Panc1 (cell line): ENCODE measurements at places on chromosomes 3 and 15. TPM values are rescaled to one million over a fixed set of nuclear protein-coding genes. Genes with fewer than 3 reads are reported as not detected.

Gene CD200R1
- 0.05 TPM for total RNA-seq

Gene FBXO40
- total RNA-seq = not detected

DNA sequence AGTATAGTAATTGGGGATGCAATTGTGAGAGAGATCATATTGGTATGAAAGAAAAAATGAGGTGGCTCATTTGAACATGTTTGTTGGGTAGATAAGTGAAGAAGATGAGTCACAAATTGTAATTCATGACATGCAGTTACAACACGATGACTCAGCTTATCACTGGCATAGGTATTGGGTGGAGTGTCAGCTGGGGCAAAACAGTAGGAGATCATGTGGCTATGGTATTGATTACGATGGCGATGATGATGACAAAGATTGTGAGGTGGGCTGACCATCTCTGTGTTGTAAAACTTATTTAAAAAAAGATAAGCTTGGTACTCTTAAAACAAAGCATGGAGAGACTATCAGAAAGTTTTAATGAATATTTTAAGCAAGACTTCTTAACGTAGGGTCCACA, 11.6 kb upstream of the DPH6 start:
- DNase-seq = peak; percentile 36
- no peaks in the 10 kb centered on the region for H3K4me1 ChIP-seq
- H3K27me3 ChIP-seq = no peaks in the 10 kb centered on the region
- H3K4me3 ChIP-seq = no peak overlapping the region

DNA sequence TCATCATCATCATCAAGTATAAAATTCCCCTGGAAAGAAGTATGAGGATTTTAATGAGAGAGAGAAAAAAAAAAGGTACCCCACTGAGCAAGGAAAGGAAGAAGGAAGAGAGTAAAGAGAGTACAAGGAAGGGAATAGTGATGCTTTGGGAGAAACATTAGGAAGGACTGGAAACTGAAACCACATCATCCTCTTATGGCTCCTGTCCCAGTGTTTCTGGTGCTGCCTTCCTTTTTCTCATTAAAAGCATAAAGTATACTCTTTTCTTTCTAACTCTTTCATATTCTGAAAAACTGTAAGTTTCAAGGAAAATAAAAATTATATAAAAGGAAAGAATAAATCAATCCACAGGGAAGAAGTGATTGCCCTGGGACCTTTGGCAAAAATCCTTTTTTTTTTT, 616.4 kb upstream of the CBLB start:
- H3K27me3 ChIP-seq = no peaks in the 10 kb centered on the region
- no peak overlapping the region for H3K27ac ChIP-seq
- no peak for DNase-seq
- H3K4me1 ChIP-seq = no peaks in the 10 kb centered on the region
- no peak overlapping the region for H3K4me3 ChIP-seq
- H3K36me3 ChIP-seq = no peaks in the 10 kb centered on the region; the same call in 1 of the 2 replicates

GRCh38 chr15:28153492-28154119, 54.5 kb upstream of the OCA2 start:
- H3K27me3 ChIP-seq = no peaks in the 10 kb centered on the region
- H3K4me1 ChIP-seq = no peaks in the 10 kb centered on the region
- H3K36me3 ChIP-seq = no peaks in the 10 kb centered on the region
- no peak for DNase-seq

GRCh38 chr3:16364323-16364722, 99.3 kb downstream of the OXNAD1 start:
- DNase-seq = no peak
- H3K36me3 ChIP-seq = no peaks in the 10 kb centered on the region
- no peaks in the 10 kb centered on the region for H3K4me1 ChIP-seq
- H3K4me3 ChIP-seq = no peak overlapping the region
- H3K27me3 ChIP-seq = no peaks in the 10 kb centered on the region

Gene CDHR4
- not detected for total RNA-seq

Gene CD96
- total RNA-seq = not detected

Gene PTH1R
- not detected for total RNA-seq

- no peaks in the 10 kb centered on the region for H3K36me3 ChIP-seq
- no peak for DNase-seq
- no peak overlapping the region for H3K27ac ChIP-seq
- no peaks in the 10 kb centered on the region for H3K4me1 ChIP-seq
- no peak overlapping the region for H3K4me3 ChIP-seq
Observed at GRCh38 chr3:77236118-77236517, 196.2 kb downstream of the ROBO2 start.

DNA sequence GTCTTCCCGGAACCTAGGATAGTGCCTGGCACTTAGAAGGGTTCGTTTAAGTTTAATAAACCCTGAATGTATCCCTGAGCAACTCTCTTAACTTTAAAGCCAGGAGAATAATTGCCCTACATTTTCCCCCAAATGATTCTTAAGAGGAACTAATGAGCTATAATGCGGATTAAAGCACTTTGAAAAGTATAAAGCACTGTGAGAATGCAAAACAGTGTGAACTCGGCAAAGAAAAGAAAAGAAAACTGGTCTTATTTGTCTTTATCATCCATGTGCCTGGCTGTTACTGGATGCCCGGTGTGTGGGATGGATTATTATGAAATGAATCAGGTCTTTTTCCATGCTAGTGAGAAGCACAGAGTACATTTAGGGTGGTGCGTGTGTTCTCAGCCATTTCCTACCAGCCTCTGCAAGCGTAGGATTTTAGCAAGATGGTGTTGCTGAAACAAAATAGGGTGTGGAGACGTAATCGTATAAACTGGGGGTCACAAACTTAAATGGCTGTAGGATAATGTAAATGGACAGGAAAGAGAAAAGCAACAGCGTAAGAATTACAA, 983 bp downstream of the KBTBD12 start:
- no peak overlapping the region for H3K4me3 ChIP-seq
- no peak overlapping the region for H3K27ac ChIP-seq
- H3K4me1 ChIP-seq = peaks cover 7% of the 10 kb centered on the region; the same call in 1 of the 2 replicates

Gene SKOR1
- total RNA-seq = 0.21 TPM

DNA sequence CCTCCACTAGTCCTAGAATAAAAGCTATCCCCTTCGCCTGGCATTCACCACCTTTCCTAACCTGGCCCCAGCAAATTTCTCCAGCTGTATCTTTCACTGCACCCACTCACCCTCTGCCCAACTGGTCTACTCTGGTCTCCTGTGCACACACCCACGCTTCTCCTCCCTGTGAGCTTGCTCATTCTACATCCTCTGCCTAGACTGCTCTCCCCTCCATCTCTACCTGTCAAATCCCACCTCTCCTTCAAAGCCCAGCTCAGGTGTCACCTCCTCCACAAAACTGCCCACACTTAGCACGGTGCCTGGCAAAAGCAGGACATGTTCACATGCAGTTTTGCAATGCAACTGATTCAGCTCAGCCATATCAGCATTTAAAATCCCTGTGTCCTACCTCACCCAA, 45.8 kb upstream of the NTRK3 start:
- H3K36me3 ChIP-seq = no peaks in the 10 kb centered on the region
- no peak overlapping the region for H3K4me3 ChIP-seq
- DNase-seq = no peak
- peaks cover 4% of the 10 kb centered on the region; the same call in 1 of the 2 replicates for H3K27me3 ChIP-seq

DNA sequence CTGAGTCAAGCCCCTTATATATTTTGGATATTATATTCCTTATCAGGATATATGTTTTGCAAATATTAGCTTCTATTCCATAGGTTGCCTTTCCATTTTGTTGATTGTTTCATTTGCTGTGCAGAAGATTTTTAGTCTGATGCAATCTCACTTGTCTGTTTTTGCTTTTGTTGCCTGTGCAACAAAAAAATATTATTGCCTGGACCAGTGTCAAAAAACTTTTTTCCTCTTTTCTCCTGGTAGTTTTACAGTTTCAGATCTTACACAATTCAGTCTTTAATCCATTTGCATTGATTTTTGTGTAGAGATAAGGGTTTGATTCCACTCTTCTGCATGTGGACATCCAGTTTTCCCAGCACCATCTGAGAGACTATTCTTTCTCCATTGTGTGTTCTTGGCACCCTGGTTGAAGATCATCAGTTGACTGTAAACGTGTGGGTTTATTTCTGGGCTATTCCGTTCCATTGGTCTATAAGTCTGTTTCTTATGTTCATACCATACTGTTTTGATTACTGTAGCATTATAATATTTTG, 228.9 kb upstream of the NR2E3 start:
- H3K4me3 ChIP-seq = no peak overlapping the region
- no peaks in the 10 kb centered on the region for H3K36me3 ChIP-seq
- no peaks in the 10 kb centered on the region for H3K4me1 ChIP-seq
- no peak for DNase-seq
- H3K27ac ChIP-seq = no peak overlapping the region

Gene GP9
- not detected for total RNA-seq

Gene FOXB1
- total RNA-seq = 0.64 TPM

- no peak for DNase-seq
- H3K36me3 ChIP-seq = no peaks in the 10 kb centered on the region
- H3K4me1 ChIP-seq = no peaks in the 10 kb centered on the region
- H3K27me3 ChIP-seq = no peaks in the 10 kb centered on the region
Observed at GRCh38 chr3:189589179-189589569, 42.0 kb upstream of the TP63 start.

GRCh38 chr3:125141596-125142419, 70.7 kb downstream of the SLC12A8 start:
- no peak for DNase-seq
- 0 out of 2 replicates have a peak overlapping the region, but pooled peaks have one; percentile 60 for H3K27ac ChIP-seq
- no peaks in the 10 kb centered on the region for H3K36me3 ChIP-seq
- no peaks in the 10 kb centered on the region for H3K27me3 ChIP-seq

Gene ITIH1
- total RNA-seq = 0.31 TPM

DNA sequence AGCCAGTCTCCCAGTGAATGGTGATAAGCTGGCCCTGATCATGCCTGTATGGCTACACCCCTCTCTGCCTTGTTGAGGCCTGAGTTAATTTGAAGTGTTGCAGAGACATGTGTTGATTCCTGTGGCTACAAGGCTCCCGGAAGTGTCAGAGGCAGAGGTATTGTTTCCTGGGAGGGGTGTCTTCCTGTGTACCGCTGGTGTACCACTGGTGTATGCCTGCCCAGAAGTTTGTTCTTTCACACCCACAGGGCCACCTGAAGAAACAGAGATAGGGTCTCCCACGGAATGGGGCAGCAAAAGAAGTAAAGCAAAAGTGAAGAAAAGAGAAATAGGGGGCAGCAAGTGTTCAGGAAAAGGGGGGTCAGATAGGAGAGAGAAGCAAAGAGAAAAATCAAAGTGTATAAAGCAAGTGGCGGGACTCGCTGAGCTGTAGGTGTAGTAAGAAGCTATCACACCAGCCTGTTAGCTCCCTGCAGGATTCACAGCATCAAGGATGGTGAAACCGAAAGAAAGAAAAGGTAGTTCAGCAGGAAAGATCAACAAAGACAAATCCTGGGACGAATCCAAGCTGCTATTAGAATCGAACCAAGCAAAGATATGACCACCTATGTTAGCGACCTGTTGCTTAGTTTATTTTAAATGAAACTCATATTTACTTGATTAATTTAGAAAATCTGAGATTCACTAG, 36.6 kb upstream of the CD47 start:
- no peak for DNase-seq
- H3K4me3 ChIP-seq = no peak overlapping the region
- H3K36me3 ChIP-seq = no peaks in the 10 kb centered on the region
- H3K27ac ChIP-seq = no peak overlapping the region
- no peaks in the 10 kb centered on the region for H3K27me3 ChIP-seq

- H3K4me3 ChIP-seq = no peak overlapping the region
- H3K27me3 ChIP-seq = no peaks in the 10 kb centered on the region
- no peaks in the 10 kb centered on the region for H3K36me3 ChIP-seq
- no peak for DNase-seq
- H3K27ac ChIP-seq = no peak overlapping the region
- H3K4me1 ChIP-seq = no peaks in the 10 kb centered on the region
Observed at GRCh38 chr15:84889313-84889990, 5.0 kb downstream of the SLC28A1 start.

Gene PLS1
- 36.1 TPM for total RNA-seq

Gene AMOTL2
- 146 TPM for total RNA-seq

GRCh38 chr3:99393961-99394360, 244.4 kb upstream of the COL8A1 start:
- H3K27ac ChIP-seq = no peak overlapping the region
- H3K36me3 ChIP-seq = no peaks in the 10 kb centered on the region
- no peaks in the 10 kb centered on the region for H3K4me1 ChIP-seq
- no peaks in the 10 kb centered on the region for H3K27me3 ChIP-seq

DNA sequence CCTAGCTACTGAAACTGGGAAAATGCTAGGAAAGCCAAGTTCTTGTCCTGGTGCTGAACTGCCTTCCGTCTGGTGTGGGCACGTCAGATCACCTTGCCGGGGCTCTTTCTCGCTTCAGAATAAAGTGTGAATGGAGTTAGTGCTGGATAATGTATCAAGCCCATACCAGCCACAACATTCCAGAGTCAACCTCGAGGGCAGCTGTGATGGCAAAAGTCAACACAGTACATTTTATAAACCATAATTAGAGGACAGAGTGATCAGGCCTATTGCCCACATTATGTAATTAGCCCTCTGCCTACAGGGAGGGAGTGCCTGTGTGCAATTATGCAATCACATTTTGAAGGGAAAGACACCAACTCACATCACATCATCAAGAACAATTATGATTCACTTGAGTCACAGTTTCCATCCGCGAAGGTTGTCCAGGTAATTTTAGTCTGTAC, 165.2 kb downstream of the RORA start:
- no peak overlapping the region for H3K27ac ChIP-seq
- H3K27me3 ChIP-seq = peaks cover 4% of the 10 kb centered on the region; the same call in 1 of the 2 replicates
- H3K4me3 ChIP-seq = no peak overlapping the region
- no peaks in the 10 kb centered on the region for H3K36me3 ChIP-seq

DNA sequence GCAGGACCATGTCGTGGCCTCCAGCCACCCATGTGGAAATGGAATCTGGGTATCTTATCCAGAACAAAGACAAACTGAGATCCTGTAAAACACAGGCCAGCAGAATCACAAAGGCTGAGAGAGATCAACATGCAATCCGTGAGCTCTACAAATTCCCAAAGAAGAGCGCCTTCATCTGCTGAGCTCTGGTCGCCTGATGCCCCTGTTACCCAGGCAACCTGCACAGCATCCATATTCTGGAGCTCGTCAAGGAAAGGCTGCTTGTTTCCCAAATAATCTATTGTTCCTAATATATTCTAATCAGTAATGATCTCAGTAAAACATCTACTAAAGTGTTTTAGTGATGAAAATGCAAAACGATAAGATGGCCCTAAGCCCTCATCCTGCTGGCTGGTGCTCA, 133.6 kb downstream of the OCA2 start:
- no peak overlapping the region for H3K4me3 ChIP-seq
- H3K36me3 ChIP-seq = no peaks in the 10 kb centered on the region
- H3K27ac ChIP-seq = no peak overlapping the region
- no peak for DNase-seq

Gene CPN2
- total RNA-seq = 0.08 TPM
